ENCODE measurements at places on chromosomes 7 and 10. TPM values are rescaled to one million over a fixed set of nuclear protein-coding genes. Genes with fewer than 3 reads are reported as not detected.

The GNG11 gene
- polyA plus RNA-seq, result 16.4 TPM

The VWA2 gene
- polyA plus RNA-seq, result 4.6 TPM

The GPR158 gene
- 0.33 TPM for polyA plus RNA-seq

The AGMO gene
- 12.7 TPM for polyA plus RNA-seq

GRCh38 chr10:18268005-18268404 is 127.8 kb downstream of the CACNB2 start:
- DNase-seq, result no peak

DNA sequence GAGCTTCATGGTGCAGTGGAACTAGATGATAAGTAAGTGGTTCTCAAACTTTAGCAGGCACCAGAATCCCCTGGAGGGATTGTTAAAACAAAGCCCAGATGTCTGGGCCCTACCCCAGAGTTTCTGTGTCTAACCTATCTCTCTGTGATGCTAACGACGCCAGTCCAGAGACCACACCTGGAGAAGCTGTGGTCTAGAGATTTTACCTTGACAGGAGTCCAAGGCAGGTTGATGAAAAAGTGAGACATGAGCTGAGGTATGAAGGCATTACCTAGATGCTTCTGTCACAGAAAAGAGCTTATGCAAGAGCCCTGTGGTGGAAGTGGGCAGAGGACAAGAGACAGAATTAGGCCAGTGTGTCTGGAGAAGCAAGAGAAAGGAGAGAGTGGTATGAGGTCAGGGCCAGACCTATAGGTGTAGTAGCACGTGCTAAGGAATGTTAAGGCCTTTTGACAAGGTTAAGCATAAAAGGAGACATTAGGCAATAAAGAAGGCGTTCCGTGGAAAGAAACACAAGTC is 184.3 kb upstream of the TCF7L2 start:
- DNase-seq, result peak; percentile 62

GRCh38 chr10:113345826-113346624 is 206.8 kb upstream of the HABP2 start:
- no peak for DNase-seq

DNA sequence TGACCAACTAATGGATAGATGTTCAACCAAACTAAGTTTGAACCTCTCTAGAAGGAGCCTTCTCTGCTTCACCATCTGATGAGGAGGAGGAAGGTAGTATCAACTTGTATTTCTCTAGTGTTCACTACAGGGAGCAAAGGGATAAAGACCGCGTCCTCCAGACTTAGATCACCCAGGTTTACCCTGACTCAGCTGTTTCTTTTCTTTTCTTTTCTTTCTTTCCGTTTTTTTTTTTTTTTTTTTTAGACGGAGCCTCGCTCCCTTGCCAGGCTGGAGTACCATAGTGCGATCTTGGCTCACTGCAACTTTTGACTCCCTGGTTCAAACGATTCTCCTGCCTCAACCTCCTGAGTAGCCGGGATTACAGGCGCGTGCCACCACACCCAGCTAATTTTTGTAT is 59.8 kb downstream of the C10orf105 start:
- DNase-seq, result no peak

- no peak for DNase-seq
Measured at GRCh38 chr7:6650086-6650485, 13.0 kb downstream of the ZNF316 start.

- no peak for DNase-seq
Measured at GRCh38 chr10:71391701-71392100, 5.0 kb upstream of the CDH23 start.

DNA sequence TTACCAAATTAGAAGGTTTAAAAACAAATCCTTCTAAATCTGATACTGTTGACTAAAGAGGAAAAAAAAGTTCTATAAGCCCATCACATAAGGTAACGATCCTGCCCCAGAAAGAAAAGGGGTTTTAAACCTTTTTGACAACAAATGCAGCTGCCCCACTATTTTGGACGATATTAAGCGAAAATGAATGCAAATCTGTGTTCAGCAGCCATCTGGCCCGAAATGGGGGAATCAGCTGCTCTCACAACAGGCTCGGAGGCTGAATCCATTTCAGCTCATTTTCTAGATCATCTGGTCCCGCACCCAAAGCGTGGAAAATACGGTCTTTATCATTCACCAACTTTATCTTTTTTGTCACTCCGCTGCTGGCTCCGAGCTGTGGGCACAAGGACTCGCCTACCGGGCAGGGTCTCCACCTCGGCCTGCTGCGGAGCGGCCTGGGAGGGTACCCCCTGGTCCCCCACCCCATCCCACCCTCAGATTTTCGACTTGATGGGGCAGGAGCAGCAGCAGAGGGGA is 2.4 kb upstream of the EBF3 start:
- DNase-seq, result no peak
